Esophagus squamous epithelium (tissue), 5 donors: ENCODE measurements at places on chromosomes 11 and 22. TPM values are rescaled to one million over a fixed set of nuclear protein-coding genes. Genes with fewer than 3 reads are reported as not detected.

ROBO3 gene
- total RNA-seq = 3.6 TPM

POTEH gene
- total RNA-seq = not detected

GPHA2 gene
- total RNA-seq = not detected

AMOTL1 gene
- total RNA-seq = 57.7 TPM

OR52E6 gene
- not detected for total RNA-seq

MRGPRX4 gene
- total RNA-seq = not detected

NCF4 gene
- total RNA-seq = 3.6 TPM

UBQLNL gene
- total RNA-seq = not detected

LRRC74B gene
- total RNA-seq = 0.04 TPM

GRCh38 chr11:105538588-105538987 is 71.3 kb upstream of the GRIA4 start:
- no peak for DNase-seq

- no peak for DNase-seq
Observed at GRCh38 chr22:26642465-26643417, 14.6 kb upstream of the MIAT start.

DNA sequence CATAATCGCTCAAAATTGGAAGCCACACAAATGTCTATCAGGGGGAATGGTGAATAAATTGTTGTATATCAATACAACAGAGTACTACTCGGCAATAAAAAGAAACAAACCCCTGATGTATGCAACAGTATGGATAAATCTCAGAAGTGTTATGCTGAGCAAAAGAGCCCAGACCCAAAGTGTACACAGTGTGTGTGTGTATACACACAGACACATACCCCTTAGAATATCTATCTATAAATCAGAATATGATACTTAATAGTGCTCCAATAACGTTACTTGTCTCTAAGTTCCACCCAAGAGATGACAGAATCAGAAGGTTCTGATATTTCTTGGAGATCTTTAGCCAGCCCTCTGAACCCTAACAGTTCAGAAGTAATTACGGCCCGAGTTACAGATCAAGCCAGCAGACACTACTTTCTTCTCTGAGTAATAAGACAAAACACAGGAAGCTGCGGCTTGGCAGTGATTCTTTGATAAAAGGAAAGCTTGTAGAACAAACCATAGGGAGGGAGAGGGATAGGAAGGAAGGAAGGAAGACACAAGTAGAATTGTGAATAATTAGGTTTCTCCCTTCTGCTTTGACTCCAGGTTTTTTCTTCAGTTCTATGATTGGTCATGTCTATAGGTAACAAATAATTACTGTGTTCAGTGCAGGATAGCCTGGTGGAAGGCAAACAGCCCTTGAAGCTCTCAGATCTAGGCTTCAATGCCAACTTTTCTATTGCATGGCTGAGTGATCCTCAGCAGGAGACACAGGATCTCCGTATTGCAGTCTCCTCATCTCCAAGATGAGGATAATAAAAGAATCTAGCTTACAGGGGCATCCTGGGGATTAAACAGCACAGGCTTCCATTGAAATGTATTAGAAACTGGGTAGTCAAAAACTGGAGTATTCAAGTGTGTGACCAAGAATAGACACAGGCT is 75.6 kb upstream of the TEAD1 start:
- no peak for DNase-seq

DNA sequence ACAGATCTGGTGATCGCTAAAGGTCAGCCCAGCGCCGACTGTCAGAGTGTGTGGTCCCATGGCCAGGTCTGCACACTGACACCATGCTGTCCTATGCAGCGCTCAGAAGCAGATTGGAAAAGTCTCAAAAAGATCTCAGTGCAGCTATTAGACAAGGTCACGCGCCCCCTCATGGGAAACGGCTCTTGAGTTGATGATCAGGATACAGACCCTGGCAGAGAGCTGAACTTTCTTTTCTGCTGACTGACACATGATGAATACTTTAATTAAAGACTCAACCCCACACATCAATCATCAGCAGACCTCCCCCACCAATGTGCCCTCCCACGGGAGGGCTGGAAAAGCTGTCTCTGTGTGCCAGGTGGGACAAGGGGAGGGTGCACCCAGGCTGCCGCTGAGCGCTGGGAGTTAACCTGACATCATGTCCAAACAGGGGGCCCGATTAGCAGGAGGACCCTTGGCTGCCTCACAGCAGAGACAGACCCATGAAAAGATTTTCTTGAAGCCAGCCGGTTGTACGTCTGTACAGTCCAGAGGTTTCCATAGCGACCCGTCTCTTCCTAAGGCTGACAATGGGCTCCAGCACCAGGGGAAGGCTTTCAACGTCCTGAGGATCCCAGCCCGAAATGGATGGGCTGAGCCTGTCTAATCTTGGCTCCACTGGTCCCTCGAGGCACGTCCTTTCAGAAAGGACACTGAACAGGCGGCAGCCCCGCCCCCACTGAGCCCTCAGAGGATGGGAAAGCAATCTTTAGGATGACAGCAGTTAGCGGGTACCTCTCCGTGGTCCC is 26.9 kb downstream of the RASD2 start:
- no peak for DNase-seq

GRCh38 chr11:83764643-83765042 is 478.5 kb upstream of the CCDC90B start:
- DNase-seq = no peak

GRCh38 chr11:61546663-61547062 is 34.2 kb downstream of the SYT7 start:
- no peak for DNase-seq

DNA sequence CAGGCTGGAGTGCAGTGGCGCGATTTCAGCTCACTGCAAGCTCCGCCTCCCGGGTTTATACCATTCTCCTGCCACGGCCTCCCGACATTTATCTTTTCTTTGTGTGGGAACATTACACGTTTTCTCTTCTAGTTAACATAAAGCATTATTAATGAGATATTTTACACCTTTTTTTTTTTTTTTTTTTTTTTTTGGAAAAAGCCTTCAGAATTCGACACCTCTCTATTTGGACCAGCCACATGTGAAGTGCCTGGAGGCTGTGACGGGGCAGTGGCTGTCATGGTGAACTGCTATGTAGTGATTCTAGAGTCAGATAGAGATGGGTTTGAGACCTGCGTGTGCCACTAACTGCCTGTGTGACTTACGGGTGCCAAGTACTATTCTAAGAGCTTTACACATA is 64.3 kb downstream of the SMIM38 start:
- DNase-seq = no peak

GRCh38 chr11:64581057-64581523 is 9.9 kb upstream of the SLC22A12 start:
- no peak for DNase-seq

- DNase-seq = no peak
Observed at GRCh38 chr11:129888451-129888850, 6.9 kb downstream of the NFRKB start.

DNA sequence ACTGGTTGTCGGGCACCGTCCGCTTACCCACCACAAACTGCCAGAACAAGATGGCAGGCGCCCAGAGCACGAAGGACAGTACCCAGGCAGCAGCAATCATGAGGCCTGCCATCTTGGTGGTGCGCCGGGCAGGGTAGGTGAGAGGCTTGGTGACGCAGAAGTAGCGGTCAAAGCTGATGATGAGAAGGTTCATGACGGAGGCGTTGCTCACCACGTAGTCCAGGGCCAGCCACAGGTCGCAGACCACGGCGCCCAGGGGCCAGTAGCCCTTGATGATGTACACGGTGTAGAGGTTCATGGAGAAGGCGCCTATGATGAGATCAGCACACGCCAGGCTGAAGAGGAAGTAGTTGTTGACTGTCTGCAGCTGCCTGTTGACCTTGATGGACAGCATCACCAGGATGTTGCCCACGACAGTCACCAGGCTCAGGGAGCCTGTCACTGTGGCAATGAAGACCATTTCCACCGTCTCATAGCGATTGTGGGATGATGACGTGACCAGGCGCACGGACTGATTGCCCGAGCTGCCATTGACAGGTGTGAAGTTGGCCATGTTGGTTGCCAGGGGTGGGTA is 4.6 kb downstream of the MDK start:
- no peak for DNase-seq

- no peak for DNase-seq
Observed at GRCh38 chr11:19625438-19625837, 87.2 kb upstream of the NAV2 start.

DNA sequence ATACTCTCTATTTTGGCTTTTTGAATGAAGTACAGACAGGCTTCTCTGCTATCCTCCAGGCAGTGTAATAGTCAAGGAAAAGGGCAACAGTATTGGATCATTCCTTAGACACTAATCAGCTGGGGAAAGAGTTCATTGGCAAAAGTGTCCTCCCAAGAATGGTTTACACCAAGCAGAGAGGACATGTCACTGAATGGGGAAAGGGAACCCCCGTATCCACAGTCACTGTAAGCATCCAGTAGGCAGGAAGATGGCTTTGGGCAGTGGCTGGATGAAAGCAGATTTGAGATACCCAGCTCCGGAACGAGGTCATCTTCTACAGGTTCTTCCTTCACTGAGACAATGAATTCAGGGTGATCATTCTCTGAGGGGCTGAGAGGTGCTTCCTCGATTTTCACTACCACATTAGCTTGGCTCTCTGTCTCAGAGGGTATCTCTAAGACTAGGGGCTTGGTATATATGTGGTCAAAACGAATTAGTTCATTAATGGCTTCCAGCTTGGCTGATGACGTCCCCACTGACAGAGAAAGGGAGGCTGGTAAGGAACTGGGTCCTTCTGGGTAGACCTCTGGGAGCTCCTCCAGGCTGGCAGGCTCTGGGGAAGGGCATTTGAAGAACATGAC is 5.2 kb downstream of the XBP1 start:
- DNase-seq = no peak

DNA sequence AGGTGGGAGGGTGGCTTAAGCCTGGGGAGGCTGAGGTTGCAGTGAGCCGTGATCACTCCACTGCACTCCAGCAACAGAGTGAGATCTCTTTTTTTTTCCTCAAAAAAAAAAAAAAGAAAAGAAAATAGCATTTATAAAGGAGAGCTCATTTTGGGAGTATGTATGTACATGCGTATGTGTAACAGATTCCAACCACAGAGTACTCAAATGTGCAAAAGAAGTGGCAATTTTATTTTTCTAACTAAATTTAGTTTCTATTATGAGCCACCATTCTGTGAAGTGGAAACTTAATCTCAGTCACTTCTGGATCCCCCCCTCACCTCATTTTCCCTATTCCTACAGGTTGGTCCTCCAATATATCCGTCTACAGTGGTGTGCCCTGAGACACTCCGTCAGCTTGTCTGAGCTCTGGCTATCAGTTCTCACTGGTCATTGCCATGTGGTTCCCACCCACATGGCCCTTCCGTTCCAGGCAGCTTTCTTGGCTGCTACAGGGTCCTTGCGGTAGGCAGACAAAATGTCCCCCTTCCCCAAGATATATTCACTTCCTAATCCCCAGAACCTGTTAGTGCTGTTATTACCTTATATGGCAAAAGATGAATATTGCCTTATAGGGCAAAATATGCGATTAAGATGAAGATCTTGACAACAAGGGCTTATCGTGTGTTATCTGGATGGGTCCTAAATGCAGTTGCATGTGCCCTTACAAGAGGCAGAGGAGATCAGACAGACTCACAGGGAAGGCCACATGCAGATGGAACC is 35.8 kb upstream of the TSKU start:
- DNase-seq = no peak

GRCh38 chr11:96127596-96127959 is 203.7 kb upstream of the MTMR2 start:
- no peak for DNase-seq

DNA sequence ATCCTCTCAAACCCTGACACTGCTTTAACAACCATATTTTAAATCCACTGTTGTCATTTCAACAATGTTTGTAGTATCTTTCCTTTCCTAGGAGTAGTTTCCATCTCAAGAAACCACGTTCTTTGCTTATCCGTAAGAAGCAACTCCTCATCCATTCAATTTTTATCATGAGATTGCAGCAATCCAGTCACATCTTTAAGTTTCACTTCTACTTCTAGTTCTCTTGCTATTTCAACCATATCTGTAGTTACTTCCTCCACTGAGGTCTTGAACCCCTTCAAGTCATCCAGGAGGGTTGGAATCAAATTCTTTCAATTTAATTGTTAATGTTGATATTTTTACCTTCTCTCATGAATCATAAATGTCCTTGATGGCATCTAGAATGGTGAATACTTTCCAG is 22.4 kb downstream of the CCDC82 start:
- DNase-seq = no peak

- DNase-seq = no peak
Observed at GRCh38 chr11:35011389-35011788, 95.0 kb downstream of the PDHX start.

DNA sequence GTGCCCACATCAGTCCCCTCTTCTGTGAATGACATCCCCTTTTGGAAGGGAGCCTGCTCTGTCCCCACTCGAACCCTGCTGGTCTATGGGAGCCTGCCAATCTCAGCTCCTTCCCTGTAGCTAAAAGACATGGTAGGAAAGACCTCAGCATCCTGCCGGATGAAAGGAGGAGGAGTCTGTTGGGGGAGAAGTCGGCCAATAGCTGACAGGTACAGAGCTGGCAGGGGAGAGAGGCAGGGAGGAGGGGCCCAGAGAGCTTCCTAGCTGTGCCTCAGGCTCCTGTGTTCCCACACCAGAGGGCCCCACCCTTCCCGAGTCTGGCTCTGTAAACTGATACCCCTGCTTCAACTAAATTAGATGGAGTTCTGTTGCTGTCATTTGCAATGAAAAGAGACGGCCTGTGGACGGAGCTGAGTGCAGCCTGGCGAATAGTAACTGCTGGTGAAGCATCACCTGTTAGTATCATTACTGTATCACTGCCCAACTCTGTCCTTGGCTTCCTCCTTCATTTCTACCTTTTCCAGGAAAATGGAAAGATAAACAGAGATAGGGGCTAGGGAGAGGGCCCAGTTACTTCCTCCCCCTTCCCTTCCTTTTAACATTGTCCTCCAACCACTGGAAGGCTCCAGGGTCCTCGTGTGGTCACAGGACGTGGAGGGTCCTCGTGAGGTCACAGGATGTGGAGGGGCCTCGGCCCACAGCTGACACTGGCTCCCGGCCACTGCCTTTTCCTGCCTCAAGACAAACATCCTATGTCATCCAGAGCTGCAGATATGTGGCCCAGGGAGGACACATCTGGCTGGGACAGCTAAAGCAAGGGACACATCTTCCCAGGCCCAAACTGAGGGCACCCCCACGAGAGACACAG is 15.1 kb downstream of the FXYD6 start:
- no peak for DNase-seq

DNA sequence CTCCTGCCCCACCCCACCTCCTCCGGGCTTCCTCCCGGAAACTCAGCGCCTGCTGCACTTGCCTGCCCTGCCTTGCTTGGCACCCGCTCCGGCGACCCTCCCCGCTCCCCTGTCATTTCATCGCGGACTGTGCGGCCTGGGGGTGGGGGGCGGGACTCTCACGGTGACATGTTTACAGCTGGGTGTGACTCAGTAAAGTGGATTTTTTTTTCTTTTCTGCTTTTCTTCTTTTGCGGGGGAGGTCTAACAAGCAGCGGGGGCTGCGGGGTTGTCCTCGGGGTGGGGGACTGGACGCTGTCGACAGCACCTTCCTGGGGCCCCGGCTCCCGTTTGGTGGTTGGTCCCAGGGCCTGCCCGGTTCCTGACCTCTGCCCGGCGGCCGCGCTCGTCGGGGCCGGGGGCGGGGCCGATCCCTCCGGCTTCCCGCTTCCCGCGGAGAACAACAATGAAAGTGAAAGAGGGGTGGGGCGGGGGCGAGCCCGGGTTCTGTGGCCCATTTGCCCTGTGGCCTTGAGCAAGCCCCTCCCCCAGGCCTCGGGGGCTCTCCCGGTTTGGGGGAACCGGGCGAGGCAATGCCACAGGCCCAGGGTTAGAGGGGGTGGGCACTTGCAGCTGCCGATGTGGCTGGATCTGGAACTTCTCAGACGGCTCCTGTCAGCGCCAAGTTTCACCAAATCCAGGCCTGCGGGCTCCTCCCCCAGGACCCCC is 975 bp upstream of the MDK start:
- no peak for DNase-seq
